ENCODE measurements at places on chromosomes 3 and 15.

DNA sequence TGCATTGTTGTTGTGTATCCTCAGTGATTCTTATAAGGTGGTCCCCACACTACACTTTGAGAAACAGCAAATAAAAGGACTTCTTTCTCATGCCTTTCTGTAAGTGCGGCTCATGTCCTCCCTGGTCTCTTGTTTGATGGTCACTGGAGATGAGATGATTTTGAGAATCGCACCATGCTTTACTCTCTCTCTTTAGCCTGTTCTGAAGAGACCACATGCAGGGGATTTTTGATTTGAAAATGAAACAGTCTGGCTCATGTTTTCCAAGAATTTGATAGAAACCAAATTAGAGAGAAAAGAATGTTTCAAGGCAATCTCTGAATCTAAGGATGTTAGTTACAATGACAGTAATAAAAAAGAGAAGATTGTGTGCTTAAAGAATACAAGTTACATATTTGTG, 18.0 kb downstream of the CLDN11 start:
- DNase-seq = no peak

DNA sequence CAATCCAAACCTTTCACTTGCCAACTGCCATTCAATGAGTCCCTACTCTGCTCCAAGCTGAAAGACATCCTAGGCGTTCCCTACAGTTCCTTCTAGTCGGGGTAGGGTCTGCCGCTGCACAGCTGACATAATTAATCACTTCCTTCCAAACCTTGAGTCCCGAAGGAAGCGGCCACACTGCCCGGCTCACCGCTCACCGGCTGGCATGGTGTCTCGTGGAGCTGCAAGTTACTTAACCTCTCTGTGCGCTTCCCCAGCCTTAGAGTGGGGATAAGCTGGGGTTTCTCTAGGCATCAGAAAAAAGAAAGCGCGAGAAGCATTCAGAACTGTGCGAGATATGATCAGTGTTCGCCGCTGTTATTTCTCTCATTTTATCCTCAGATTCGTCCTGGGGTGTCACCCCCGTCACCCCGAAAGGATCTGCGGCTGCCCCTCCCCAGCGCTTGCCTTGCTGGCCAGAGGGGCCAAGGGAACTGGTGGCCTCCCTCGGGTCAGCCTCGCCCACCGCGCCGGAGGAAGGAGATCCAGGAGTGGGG, 748 bp downstream of the MRPS25 start:
- peak; percentile 9 for DNase-seq

GRCh38 chr15:69659454-69660050, 206.9 kb downstream of the RPLP1 start:
- DNase-seq = no peak

- DNase-seq = peak; percentile 98
Observed at GRCh38 chr3:168341192-168341815, 245.6 kb upstream of the GOLIM4 start.

DNA sequence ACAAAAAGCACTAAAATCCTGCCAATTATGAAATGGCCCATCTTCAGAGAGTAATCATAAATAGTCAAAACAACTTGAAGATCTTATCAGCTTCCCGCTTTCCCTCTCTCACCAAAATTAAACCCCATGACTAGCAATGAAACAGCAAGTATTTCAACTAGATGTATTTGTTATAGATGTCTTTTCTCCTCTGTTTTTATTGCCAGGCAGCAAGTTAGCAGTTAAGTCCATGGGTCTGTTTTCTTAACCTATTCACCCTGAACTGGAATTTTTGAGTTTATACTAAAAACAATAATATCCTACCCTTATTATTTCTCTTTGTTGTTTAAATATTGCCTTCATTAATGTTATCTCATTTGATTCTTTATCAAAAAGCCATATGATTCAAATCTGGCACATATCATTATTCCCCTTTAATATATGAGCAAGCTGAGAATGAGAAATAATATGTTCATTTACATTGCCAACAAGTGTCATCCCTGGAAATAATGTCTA, 23.3 kb downstream of the AQP9 start:
- DNase-seq = no peak

DNA sequence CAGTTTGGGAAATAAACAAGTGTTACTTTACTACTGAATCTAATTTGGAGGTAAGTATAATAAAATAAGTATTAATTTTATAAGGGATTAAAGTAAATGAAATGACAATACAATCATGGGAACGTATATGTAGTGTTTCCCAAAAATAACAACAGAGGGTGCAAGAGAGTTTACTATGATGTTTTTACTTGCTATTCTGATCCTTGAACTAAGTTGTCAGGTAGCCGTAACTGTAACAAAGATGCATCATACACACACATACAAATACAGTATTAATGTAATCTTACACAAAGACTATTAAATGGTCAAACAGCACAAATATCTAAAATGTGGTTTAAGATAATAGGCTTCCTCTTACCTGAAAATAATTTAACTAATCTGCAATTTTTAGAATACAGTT, 311.4 kb downstream of the TBC1D5 start:
- DNase-seq = peak; percentile 35

- no peak for DNase-seq
Observed at GRCh38 chr3:100057716-100058575, 56.4 kb downstream of the FILIP1L start.

DNA sequence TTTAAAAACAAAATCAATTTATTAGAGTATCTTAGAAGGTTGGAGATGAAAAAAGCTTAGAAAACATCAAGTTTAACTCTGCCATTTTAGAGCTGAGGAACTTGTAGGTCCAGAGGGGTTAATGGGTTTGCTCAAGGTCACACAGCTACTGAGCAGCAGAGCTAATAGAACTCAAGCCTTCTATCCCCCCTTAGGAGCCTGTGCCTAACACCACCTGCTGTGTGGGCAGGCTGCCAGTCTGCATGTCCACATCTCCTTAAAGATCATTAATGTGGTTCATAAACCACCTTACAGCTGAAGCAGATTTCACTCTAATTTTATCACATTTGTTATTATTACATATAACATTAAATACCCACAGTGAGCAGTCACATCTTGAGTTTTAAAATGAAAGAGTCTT, 14.1 kb upstream of the SLC35G2 start:
- no peak for DNase-seq

DNA sequence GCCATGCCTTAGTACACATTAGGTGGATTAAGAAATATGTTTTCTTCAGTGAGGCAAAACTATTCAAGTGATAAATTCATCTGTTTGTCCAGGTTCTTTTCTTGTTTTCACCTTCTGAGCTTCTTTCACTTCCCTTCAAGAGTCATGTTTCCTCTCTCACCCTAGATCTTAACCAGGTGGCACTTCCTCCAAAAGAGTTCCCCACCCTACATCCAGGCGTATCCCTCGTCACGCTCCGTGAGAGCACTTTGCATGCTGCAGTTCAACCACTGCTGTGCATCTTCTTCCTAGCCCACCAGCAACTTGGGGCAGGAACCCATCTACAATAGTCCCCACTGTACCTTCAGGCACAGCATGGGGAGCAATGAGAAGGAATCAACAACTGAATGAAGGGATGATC, 28.9 kb downstream of the OSBPL10 start:
- no peak for DNase-seq

DNA sequence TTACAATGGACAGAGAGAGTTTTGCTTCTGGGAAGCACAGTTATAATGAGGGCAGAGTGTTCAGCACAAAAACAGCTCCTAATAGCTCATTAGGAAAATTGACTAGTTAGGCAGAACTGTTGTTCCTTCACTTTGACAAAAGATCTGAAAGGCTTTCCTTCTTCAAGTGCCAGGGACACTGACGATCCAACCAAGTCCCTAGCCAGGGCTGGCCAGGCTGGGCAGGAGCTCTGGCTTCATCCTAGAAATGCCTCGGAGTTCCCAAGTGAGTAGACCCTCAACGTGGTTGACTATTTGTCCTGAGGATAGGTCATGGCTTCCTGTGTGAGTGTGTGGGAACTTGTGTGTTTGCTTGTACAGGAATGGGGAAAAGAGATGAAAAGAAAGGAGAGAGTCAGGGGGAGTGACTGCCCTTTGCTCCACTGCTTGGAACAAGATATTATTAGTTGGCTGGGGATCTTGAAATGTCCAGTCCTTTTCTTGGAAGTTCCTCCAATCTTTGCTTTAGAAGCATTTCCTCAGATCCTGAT, 617.9 kb downstream of the NTRK3 start:
- no peak for DNase-seq

DNA sequence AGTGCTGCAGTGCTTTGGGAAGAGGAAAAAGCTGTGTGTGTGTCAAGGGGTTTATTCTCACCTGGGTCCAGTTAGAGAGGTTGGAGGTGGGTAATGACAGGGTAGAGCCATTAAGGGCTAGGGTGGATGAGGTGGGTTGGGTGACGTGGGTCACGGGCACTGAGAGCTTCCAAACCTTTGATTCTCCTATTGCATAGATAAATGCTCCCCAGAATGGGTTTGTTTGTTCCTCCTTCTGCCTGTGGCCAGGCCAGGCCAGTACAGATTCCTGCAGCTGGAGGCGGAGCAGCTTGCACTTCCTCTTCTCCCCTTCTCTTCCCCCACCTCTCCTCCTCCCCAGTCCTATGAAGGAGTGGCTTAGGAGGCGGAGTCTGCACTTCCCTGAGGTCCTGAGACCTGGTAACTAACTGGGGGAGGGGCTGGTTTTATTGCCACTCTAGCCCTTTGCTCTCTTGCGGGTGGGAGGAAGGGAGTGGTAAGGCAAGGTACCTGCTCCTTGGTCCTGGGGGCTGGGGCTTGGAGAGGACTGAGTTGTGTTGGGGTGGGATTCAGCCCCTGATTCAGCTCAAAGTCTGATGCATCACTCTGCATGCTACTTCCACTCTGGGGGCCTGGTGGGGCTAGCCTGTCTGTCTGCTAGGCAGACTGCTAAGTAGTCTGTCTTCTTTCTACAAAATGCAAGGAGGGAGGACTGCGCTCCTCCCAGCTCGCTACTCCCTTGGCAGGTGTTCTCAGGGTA, 3.5 kb downstream of the SPINT1 start:
- no peak for DNase-seq

DNA sequence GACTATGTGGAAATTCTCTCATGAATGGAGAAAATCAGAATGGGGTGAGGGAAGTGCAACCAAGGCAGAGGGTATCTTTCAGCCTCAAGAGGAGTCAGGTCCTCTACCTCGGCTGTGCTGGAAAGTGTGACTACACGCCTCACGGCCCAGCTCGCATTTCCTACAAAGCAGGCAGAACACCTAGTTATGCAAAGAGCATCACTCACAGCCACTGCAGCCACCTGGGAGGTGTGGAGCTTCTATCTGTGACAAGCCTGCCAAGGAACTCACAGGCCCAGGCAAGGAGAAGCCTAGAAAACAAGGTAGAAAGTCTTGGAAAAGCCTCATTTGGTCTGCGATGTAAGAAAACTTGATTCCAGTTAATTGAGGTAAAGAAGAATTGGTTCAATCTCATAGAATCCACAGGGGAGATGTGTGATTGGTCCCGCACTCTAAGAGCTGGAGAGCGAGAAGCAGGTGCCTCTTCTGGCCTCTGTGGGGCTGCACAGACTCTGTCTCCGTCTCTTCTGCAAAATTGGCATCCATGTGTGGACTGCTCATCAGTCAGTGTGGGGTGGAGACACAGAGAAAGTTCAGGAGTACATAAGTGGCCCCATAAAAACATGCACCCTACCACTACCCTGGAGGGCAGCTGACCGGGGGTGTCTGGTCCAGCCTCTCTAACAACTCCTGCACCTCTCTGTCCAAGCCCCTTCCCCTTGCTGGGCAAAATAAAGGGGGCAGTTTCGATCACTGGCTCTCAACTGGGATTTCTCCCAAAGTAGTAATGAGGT, 76.8 kb downstream of the TAMM41 start:
- no peak for DNase-seq

GRCh38 chr3:89335693-89336092, 228.3 kb downstream of the EPHA3 start:
- DNase-seq = no peak

DNA sequence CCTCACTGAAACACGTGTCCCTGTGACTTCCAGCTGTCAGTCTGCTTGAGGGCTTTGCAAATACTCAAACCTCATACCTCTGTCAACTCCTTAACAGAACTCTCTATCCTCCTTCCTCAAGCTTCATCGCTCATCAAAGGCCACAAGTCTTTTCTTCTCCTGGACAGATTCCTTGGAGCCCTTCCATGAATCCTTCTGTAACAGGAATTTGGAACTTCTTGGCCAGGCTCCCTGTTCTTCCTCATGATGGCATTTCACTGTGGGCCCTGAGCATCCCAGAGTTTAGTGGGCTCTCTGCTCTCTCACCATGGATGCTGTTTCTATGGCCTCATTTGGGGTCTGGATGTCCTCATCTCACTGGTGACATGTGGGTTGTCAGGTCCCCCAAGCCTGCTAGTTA, 105.0 kb upstream of the TLE3 start:
- peak; percentile 72 for DNase-seq

DNA sequence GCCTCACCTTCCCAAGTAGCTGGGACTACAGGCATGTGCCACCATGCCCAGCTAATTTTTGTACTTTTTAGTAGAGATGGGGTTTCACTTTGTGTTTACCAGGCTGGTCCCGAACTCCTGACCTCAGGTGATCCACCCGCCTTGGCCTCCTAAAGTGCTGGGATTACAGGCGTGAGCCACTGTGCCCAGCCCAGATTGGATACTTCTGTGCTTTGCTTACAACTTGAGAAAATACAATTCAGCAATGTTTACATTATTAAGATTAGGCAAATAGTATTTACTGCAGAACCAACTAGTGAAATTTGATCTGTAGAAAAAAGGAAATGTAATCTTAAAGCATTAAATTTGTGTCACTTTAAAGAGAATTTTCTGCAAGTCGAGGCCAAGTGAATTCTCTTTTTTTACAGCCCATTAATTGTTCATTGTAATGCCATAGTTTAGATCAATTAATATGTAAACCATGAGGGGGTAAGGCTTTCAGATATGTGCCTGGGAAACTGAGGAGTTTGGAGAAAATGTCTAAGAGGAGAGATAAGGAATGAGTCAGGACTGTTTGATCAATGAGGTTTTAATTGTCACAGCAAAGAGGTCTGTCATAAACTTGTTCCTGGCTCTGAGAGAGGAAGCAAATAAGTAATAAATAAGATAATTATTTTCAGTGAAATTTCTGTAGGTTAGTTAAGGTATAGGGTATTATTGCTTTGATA, 15.3 kb downstream of the PYDC2 start:
- no peak for DNase-seq

- peak; percentile 10 for DNase-seq
Observed at GRCh38 chr3:61030469-61031035, 220.7 kb downstream of the FHIT start.

GRCh38 chr15:45314960-45315359, 62.9 kb downstream of the SLC28A2 start:
- DNase-seq = peak; percentile 12

- DNase-seq = peak; percentile 33
Observed at GRCh38 chr15:52728899-52729298, 49.7 kb upstream of the ATOSA start.

- no peak for DNase-seq
Observed at GRCh38 chr3:148186881-148187280, 510.8 kb upstream of the AGTR1 start.

Data from fibroblast of skin of abdomen (primary cell).